ENCODE measurements at places on chromosomes 1 and 21.

GRCh38 chr1:18398791-18399530 is 81.8 kb upstream of the KLHDC7A start:
- no peak for DNase-seq

DNA sequence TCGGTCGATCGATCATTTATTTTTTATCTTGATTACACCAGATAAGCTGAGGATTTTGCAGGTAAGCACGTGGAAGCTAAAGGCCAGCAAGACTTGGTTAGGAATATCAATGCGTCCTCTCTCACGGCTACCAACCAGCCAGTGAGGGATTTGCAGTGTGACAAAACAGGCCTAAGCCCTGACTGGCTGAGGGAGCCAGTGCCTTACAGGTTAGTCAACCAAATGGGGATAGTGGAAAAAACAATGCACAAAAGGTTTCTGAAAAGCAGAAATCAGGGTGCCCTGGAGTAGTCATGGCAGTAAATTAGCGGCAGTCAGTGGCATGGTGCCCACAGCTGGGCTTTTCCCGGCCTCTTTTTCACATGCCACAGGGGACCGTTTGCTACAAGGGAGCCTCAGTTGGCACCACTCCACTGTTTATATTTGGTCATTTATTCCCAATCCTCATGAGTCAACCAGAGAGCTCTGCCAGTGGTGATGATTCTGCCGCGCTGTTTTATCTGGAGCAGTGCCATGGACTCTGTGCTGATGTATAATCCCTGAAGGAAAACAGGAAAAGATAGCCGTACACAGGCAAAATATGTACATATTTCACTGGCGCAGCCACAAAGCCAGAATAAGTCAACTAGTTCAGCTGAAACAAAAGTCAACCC is 167.6 kb downstream of the RHOU start:
- DNase-seq, result no peak

GRCh38 chr1:18731591-18732235 is 101.1 kb downstream of the PAX7 start:
- DNase-seq, result no peak

- no peak for DNase-seq
Observed at GRCh38 chr1:236064674-236065508, at the start of gene NID1. NID1 (minus strand) TSS chr1:236065090; CDS start chr1:236065079, 11 bp downstream.

DNA sequence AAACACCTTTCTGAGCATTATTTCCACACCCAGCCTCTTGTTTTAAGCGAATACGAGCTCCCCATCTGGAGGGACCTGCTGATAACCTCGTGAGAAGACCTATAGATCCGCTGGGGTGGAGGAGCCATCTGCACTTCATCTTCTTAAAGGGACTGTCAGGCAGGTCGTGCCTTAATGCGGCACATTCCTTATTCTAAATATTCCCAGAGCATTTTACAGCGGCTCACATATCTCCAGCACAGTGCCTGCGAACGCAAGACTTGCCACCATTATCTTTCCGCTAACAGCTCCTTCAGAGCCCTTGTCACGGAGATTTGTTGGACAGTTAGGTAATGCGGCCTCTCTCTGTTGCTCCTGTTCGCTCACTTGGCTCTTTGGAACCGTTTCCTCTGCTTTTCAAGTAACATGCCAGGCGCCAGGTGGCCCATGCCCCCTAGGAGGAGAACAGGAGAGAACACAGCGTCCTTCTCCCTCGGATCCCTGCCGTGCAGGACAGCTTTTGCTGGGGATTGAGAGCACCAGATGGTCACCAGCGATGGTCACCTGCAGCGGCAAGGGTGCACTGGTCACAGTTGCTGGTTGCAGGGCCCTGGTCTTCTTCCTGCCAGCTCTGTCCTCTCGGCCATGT is 162.4 kb downstream of the PGBD5 start:
- DNase-seq, result no peak

- DNase-seq, result peak; percentile 14
Observed at GRCh38 chr1:161200992-161201835, 953 bp upstream of the NDUFS2 start.

- DNase-seq, result no peak
Observed at GRCh38 chr1:29835406-29835805, 599.1 kb downstream of the PTPRU start.

DNA sequence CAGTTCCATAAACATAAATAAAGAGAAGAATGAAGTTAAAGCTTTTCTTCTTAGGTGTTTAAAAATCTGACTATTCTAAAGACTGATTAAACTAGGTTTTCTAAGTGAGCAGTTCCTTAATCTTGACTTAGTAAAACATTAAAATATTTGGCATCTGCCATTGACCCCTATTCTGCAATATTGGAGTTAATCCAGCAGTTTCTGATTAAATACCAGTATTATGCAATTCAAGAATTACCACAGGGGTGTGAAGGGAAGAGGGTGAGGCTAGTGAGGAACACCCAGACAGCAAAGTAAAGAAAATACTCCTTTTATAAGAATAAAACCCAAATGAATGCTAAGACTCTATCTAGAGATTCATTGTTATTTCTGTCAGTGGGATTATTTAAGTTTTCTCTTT is 40.9 kb downstream of the CLIC4 start:
- peak; percentile 26 for DNase-seq

- peak; percentile 17 for DNase-seq
Observed at GRCh38 chr1:78475888-78476610, 14.7 kb upstream of the PTGFR start.

- no peak for DNase-seq
Observed at GRCh38 chr1:208106218-208106617, 138.0 kb downstream of the PLXNA2 start.

DNA sequence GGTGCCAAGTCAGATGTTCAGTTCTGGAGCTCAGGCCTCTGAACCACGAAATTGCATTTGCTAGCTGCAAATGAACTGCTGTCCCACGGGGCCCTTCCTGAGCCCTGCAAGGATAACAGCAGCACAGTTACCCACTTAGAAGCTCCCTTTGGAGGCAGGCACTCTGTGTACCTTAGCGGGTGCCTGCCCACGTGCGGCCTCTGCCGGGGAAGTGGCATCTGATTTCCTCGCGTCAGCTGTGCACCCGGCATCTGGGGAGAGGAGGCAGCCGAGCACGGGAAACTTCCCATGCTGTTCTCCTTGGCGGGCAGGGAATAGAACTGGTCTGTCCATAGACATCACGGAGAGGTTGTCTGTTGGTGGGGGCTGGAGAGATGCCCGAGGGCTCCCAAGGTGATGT is 148.0 kb upstream of the C1orf174 start:
- DNase-seq, result no peak

GRCh38 chr1:77594366-77595112 is 87.9 kb downstream of the ZZZ3 start:
- DNase-seq, result no peak

DNA sequence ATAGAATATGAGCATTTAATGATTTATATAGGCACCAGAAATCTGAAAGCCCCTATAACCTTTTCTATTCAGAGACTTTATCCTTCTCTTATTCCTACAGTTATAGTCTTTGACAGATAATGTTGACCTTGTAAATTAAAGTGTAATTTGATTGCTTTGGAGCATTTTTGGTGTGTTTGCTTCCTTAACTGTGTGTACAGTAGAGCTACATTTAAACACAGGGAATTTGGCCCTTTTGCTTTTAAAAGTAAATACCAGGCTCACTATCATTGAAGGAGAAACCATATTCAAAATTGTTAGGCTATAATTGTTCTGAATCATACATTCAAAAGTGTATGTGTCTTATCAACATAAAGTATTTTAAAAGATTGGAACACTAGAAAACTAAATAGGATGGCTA is 33.0 kb downstream of the STXBP3 start:
- no peak for DNase-seq

DNA sequence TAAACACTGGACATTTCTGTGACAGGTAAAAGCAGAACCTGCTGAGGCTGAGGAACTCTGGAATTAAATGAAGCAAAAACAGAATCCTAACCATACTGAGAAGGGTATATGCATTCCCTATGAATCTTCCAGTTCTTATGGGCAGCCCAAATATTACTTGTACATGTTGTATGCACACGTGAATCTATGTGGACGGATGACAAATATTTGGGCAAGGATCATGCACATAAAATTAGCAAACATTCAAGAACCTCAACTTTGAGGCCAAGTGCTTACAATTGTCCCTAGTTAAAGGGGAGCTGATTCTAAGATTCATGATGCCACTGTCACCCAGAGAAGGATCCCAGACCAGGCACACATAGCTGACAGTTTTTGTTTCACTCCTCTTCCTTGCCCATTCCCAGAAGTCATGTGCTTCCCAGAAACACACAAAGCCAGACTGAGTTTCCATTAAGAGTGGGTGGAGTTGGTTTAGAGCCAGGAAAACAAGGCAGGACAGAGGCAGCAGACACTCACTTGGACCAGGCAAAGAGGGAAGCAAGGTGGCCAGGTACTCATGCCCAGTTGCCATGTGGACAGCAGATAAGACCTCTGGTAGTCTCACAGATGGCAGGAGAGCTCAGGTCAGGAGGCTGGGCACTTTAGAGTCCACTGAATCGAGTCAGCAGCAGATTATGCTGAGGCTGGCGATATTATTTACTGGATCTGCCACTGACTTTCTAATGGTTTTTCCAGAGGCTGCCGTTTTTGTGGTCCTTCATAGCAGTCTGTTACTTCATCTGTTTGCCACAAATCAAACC is 25.6 kb downstream of the AK2 start:
- no peak for DNase-seq

GRCh38 chr1:53653631-53654030 is 85.3 kb downstream of the GLIS1 start:
- no peak for DNase-seq

GRCh38 chr1:217574265-217574949 is 56.5 kb downstream of the GPATCH2 start:
- no peak for DNase-seq

DNA sequence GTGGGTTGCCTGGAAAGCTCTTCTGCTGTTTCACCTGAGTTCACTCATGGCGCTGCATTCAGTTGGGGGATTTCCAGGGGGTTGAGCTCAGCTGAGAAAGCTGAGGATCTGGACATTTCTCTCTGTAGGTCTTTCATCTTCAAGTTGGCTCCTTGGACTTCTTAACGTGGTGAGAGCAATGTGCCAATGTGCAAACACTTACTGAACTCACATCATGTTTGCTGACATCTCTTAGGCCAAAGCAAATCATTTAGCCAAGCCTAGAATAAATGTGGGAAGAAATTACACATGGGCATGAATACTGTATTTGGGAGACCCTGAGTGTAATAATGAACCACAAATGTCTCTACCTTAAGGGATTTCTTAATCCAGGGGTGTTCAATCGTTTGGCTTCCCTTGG is 42.7 kb upstream of the SLC22A15 start:
- no peak for DNase-seq

GRCh38 chr1:65069011-65069565 is 78.9 kb upstream of the AK4 start:
- peak; percentile 11 for DNase-seq

DNA sequence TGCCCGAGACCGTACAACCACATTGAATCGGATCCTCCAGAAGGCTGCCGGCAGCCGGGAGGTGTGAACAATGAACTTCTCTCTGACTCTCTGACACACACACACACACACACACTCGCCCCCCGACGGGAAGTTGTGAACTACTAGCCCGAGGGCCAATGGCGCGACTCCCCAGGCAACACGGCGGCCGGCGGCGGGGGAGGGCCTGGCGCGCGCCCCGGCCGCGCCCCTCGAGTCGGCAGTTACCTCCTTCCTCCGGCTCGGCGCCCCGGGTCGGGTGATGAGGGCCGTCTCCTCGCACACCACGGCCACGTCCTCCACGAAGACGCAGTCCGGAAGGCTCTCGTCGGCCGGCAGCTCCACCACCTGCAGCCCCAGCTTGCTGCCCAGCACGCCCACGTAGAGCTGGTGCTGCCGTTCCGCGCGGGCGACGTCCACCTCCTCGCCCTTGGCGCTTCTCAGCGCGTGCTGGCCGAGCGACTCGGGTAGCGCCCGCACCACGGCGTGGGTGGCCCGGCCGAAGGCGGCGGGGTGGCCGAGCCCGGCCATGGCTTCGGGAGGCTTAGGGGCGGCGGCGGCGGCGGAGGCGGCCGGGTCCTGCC is 361 bp downstream of the DDAH1 start:
- peak; percentile 53 for DNase-seq

GRCh38 chr1:230107941-230108340 is 40.9 kb downstream of the GALNT2 start:
- DNase-seq, result no peak

DNA sequence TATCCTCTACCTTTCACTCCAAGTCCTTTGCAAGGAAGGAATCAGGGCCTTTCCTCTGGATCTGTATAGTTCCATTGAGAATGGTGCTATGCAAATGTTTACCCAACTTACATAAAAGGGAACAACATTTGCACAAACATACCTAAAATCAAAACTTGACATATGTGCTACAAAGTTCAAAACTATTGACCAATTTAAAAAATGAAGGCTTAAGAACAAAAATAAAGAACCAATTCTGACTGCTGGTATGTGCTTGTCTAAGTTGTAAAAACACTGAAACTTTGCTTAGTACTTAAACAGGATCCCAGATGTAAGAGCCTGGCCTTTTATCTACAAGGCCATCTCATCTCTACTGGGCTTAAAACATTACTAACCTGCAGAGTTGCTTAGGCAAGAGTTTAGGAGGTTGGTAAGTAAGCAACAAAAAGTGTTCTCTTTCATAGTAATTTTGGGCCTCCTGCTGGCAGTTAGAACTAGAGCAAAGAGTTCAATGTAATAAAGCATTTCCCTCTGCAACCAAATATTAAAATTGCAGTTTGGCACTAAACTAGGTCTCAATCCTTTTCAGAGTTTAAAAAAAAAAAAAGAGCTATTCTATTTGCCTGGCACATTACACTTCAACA is 2.0 kb downstream of the SCMH1 start:
- DNase-seq, result peak; percentile 65

- no peak for DNase-seq
Observed at GRCh38 chr1:115426231-115426771, 88.3 kb upstream of the NGF start.

DNA sequence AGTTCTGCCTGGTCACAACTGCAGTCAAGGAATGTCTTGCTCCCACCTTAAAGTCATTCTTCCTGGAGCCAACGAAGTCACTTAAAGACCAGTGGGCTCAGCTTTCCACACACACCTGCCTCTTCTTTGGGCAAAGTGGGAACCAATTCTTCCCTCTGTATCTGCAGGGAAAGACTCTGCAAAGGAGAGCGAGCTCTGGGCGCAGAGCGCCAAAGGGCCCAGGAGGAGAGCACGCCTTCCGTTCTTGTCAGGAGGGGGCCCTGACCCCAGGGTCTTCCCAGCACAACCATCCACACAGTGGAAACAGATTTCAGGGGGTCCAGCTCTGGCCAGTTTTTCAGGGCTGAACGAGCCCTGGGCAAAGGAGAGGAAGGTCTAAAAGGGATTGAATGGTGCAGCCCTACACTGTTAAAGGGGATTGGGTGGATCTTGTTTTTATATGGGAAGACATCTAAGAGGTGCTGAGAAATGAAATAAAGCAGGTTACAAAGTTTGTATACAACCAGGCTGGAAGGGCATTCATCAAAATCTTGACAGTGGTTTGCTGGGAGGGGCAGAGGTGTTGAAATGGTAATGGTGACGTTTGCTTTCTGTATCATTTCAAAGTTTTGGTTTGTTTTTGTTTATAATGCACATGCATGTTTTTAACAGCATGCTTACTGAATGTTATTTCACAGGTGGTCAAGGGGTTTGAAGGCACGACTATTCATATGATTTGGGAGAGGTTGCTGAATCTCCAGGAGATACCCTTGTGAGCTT is 6.8 kb upstream of the OLIG2 start:
- DNase-seq, result no peak

- DNase-seq, result peak; percentile 48
Observed at GRCh38 chr1:19811206-19811851, 3.8 kb downstream of the RNF186 start.

GRCh38 chr1:35773711-35774110 is 3.9 kb upstream of the CLSPN start:
- no peak for DNase-seq

All from AML-193 (cell line).